ENCODE measurements at places on chromosomes 7 and 10.

DNA sequence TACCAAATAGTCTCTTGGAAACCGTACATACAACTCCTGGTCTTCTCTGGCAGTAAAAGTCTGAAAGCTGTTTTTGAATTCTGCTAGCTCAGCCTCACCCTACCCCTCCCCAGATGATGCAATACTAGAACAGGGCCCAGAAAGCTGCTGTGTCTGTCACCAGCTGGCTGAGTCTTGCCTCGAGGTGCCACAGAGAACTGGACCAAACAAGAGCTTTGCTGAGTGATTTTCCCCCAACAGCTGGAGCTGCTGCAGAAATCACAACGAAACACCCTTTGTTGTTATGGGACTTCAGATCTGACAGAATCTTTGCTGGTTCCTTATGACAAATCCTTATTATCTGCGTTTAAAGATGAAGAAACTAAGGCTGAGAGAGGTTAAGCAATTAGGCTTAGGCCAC lies 134.1 kb downstream of the SPAG6 start:
- no peak for DNase-seq

- DNase-seq, result no peak
Observed at GRCh38 chr10:100747456-100748230, 2.3 kb downstream of the PAX2 start.

DNA sequence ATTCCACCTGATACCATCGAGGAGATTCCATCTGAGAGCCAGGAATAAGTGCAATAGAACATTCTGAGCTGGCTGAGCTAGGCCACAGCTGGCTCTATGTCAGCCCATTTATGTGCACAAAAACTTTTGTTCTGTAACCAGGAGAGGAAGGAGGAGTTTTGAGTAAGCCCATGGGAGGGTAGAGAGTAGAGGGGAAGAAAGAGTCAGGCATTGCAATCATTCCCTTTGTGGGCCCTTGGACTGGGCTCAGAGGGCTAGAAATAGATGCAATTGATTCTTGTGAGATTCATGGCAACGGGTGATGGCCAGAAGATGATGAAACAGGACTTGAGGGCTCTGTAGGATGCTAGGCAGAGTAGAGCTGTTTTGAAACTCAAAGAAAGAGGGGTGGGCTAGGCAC lies 104.6 kb upstream of the KIF5B start:
- DNase-seq, result no peak

GRCh38 chr10:108393089-108393488 lies 1228.6 kb upstream of the SORCS1 start:
- no peak for DNase-seq

GRCh38 chr10:71948496-71949067 lies 15.6 kb upstream of the CHST3 start:
- DNase-seq, result no peak

DNA sequence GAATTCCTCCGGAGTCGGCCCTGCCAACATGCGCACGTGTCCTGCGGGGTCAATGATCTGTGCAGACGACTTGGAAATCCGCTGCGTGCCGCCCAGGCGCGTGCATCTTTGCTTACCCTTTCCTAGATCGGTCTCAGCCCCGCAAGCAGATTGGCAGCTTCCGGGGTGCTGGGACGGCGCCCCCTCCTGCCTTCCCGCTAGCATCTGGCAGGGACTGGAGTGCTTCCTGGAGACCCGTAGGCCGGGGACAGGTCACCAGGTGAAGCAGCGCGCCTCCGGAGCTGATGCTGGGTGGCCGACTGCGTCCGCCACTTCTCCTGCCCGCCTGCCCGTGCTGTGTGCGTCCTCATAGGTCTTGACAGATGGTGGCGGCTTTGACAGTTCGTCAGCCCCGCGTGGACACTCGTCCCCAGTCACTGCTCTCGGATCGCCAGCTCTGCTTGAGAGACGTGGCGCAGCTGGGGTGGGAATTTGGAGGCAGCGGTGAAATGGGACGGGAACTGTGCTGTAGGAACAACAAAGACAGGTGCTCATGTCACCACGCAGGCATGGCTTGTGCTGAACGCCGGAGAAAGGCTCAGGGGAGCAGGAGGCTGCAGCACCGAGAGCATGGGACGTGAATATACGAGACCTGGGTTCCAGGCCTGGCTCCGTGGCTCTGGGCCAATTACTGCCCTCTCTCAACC lies 21.9 kb upstream of the KCNK18 start:
- DNase-seq, result peak; percentile 38

DNA sequence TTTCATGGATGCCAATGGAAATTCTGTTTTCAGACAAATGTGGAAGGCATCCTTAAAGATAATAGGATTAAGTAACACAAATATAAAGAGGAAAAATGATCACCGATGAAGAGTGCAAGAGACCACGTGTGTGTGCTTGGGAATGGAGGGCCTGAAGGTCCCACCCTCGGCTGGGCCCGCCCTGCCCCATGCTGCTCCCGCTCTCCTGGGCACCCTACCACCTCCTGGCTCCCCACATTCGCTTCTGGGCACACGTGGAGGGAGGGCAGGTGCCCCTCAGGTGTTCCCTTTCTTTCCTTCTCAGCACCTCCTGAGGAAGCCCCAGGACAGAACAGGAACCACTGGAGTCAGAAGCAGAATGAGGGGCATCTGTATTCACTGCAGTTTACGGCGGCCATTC lies 367.6 kb downstream of the DNAJB6 start:
- DNase-seq, result no peak

DNA sequence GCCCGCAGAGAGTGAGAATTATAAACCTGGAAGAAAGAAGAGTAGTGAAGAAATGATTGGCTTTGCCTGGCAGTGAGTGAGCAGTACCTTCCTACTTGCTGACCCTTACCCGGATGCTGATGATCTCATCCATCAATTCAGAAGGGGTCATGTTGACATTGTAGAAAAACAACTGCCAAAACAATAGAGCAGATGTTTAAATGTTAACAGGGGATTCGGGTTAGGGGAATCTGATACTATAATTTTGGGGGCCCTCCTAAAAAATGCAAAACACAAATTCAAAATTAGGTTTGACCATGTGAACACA lies 78.1 kb downstream of the MYOF start:
- DNase-seq, result no peak

DNA sequence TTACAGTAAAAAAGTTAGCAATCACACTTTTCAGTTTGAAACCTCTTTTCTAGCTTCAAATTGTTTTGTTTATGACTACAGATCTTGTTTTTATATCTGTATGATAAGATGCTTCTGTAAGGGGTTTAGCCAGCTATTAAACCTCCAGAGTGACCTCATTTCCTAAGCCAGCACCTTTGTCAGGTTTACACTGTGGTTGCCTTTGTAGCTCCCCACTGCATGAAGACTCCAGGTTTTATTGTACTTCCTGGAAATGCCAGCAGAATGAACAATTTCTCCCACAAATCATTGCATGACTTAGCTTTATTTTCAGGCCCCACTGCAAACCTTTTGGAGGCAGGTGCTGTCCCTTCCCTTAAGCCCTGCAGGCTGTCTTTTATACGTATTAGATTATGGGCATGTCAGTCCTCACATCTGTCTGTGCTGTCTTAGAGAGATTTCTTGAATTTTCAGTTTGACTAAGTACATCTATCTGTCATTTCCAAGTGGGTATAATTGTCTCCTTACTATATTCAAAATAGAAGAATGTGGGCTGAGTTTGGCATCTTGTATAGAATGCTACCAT lies 8.2 kb upstream of the AGR3 start:
- DNase-seq, result no peak

GRCh38 chr10:4176500-4177281 lies 391.7 kb upstream of the KLF6 start:
- DNase-seq, result no peak

GRCh38 chr10:6153845-6154244 lies 48.9 kb upstream of the PFKFB3 start:
- no peak for DNase-seq

DNA sequence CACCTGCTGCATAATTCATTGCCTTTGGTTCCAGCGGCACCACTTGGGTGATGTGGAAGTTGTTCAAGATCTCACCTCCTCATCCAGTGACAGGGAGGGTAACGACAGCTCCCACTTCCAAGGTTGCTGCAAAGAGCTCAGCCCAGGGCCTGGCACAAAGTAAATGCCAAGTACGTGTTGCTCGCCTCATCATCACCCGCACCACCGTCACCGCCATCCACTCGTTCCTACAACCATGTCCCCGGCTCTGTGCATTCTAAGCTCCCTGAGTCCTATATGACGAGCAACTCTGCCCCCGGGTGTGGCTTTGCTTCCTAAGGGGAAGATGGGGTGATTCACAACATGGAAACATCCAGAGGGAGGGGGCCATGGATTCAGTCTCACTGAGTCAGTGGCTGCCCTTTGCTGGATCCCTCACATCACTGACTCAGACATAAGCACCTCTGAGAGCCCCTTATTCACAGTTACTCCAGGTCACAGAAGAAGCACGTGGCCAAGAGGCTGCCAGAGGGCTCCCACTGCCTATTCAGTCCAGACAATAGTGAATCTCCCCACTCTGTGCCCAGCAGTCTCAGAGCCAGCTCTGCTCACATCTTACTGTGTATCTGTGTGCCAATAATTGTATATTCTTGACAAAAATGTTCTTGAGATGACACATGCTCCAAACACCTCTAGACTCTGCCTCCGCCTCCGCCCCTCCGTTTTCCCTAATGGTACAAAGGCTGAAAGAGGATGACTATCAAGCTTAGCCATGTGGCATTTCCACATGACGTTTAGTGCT lies 159.1 kb downstream of the GFRA1 start:
- no peak for DNase-seq

DNA sequence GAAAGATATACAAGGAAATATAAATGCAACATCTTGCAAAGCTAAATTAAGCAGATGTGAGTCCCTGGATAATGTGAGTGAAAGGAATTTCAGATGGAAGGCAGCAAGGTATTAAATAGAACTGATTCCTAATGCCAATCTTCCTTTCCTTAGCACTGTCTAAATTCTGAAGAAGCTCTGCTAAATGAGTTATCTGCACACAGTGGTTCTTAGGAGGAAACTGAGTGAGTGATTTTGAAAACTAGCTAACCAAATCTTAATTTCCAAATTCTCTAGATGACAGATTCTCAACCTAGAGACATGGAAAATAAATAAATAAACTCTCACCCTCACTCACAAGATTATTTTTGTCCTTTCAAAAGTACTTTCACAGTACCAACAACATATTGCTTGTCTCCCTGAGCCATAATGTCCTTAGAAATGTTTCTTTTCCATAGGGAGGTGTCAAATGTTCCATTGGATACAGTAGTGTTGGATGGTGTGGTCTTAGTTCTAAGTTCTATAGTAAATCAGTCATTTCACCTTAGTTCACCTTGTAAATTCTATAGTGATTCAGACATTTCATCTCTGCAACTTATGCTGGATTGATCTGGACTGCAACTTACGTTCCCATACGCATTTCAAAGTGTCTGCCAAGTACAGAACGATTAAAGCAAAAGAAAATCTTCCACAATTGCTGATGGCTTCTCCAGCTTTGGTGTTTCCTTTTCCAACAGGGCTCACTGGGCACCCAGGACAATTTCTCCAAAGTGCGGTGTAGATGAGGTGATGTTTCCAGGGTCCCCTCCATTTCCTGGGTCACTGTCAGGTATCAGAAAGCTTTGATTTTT lies 145.4 kb upstream of the FAM171A1 start:
- DNase-seq, result no peak

GRCh38 chr10:117734731-117735405 lies 192.3 kb downstream of the EMX2 start:
- no peak for DNase-seq

GRCh38 chr7:132337450-132338080 lies 238.7 kb downstream of the PLXNA4 start:
- DNase-seq, result no peak

- no peak for DNase-seq
Observed at GRCh38 chr10:116355341-116355740, 31.1 kb downstream of the CCDC172 start.

- no peak for DNase-seq
Observed at GRCh38 chr10:50470345-50470744, 153.4 kb downstream of the SGMS1 start.
